ENCODE measurements at places on chromosomes 3 and 15.

DNA sequence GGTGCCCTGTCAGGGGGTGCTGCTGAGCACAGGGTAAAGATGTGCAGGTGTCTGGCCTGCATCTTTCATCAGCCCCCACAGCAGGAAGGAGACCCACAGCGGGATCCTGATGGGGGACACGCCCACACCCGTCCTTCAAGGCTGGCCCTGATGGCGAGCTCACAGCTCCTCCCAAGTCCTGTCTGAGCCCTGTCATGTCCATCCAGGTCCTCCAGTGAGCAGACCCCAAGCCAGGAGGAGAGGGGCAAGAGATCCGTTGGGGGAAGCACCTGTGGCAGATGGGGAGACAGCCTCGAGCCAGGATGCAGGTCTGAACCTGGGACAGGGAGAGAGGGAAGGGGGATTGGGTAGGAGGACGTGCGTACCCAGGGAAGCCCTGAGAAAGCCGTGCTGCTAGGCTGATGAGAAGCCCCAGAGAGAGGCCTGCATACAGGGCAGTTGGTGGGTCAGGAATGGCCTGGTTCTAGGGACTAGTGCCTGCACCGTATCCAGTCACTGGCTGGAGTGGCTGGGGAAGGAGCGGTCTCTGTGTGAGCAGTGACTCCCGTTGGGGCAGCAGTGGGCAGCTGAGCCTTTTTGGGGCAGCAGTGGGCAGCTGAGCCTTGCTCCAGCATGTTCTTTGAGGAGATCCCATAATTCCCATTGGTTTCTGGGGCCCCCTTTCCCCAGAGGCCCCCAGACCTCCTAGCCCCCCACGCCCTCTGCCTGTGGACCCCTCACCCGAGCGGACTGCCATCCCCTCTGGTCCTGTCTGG is 133.3 kb upstream of the MEF2A start:
- no peak for DNase-seq

- DNase-seq = peak; percentile 7
Observed at GRCh38 chr3:17195192-17195611, 310.4 kb downstream of the PLCL2 start.

GRCh38 chr3:172388412-172389078 is 59.7 kb downstream of the GHSR start:
- DNase-seq = no peak

- no peak for DNase-seq
Observed at GRCh38 chr15:56767315-56767714, 34.0 kb upstream of the ZNF280D start.

GRCh38 chr15:45338417-45338816 is 39.9 kb downstream of the GATM start:
- DNase-seq = no peak
